ENCODE measurements at places on chromosomes 7 and 10.

DNA sequence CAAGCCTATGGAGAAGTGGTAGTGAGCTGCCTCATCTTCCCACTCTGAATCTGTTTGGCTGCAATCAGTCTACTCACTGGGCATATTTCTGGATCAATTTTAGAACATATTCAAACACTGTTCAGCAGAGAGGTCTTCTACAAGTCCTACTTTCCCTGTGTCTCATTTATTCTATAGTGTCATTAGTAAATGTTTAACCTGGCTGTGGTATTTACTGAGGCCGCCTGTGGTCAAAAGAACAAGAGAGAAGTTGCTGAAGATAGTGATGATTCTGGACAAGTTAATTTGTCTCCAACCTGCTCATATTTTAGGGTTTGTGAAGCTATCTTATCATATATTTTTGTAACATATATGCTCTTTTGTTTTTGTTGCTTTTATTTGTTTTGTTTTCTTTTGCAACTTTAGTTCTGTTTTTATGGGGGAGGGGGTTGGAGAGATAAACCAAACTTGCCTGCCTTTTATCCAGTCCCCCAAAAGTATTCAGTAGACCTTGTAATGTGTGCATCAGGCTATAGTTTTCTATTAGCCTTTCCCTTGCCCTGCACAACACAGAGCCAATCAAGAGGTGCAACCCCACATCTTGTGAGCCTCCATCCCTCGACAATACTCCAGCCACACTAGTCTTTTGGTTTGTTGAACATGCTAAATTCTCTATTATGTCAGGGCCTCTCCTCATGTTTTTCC is 362.8 kb upstream of the MBL2 start:
- DNase-seq: no peak

DNA sequence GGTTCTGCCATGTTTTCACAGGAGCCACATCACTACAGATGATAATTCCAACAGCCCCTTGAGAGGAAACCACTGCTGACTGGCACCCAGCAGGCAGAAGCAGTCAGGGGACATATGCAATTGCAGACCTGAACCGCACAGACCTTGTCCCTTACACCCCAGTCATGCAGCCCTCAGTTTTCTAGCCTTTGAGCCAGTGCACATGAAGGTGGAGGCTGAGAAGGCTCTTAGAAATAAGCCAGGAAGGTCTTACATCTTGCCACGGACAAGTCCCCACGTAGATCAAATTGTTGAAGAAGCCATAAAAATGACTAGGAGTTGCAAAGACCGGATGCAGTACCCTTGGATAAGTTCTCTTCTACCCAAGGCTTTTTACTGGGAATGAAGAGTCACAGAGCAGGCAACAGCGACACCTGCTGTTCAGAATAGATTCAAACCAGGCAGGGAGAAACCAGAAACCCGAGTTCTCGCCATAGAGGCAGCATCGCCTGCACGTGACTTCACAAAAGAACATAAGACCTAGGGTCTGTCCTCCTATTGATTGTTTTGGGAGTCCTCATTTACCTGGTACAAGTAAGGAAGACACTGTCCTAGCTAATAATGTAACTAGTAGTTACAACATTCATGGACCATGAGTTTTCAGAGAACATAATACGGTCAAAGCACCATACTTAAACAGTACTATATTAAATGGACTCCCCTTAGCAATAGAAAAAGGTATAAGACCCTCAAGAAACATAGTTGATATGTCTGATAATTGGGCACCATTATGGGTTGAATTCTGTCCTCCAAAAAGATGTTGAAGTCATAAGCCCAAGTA is 11.1 kb downstream of the STEAP1B start:
- peak; percentile 83 for DNase-seq

- DNase-seq: no peak
Measured at GRCh38 chr10:64090865-64091264, 569.7 kb downstream of the REEP3 start.

DNA sequence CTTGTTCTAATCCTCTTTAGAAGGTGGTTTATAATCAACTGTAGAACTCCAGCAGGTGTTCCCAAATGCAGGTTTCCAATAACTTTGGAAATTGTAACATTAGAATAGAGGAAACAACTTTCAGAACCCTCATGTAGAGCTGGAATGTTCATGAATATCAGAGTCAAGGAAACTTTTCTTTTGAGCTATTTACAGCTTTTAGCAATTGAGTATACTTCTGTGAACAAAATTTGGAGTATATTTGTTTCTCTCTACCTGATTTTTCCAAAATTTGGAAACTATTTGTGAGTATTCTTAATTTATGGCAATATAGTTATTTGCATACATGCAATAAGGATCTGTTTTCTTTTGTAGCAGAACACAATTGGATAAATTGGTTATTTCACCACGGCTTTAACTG is 2.8 kb upstream of the CFAP43 start:
- no peak for DNase-seq
